Left colon (tissue), 2 donors: ENCODE measurements at places on chromosomes 16 and 17. TPM values are rescaled to one million over a fixed set of nuclear protein-coding genes. Genes with fewer than 3 reads are reported as not detected.

DNA sequence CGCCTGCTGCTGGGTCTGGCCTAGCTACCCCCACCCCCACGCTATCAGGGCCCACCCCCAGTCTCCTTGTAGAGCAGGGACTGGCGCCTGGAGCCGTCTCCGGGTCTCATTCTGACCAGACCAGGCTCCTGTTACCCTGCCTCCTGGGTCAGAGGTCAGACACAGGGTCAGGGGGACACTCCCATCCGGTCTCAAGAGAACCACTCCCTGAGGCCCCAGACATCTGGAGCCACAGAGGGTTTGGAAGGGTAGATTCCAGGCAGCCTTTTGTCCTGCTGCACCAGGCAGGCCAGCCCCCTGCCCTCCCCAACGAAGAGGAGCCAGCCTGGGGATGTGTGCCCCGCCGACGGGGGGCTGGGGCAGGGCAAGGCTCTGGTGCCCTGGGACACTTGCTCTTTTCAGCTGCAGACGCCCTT is 944 bp upstream of the WFIKKN1 start:
- DNase-seq = no peak

- DNase-seq = no peak
Observed at GRCh38 chr16:1933097-1933661, 9.8 kb downstream of the MSRB1 start.

DNA sequence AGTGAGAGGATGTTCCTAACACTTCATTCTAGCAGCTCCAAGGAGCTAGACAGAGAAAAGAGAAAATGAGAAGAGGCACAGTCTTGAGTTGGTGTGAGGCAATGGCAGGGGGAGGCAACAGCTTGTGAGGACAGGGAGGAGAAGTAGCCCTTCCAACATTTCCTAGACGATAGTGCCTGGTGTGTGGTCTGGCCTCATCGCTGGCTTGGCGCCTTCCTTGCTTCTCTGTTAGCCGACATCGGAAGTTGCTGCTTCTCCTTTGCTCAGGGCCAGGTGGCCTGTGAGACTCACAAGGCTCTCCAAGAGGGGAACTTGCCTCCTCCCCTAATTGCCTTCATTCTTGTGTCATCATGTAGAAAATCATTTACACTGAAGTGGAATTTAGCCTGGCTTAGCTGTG is 208.7 kb downstream of the MAP2K4 start:
- DNase-seq = no peak

GRCh38 chr16:72244853-72245252 is 72.9 kb upstream of the PMFBP1 start:
- DNase-seq = no peak

KRT17 gene
- total RNA-seq = not detected

TEX14 gene
- total RNA-seq = 0.06 TPM
